ENCODE measurements at places on chromosomes 2 and 18.
A peak's percentile ranks its signal among the peaks of the same experiment; 100 is the strongest.

- DNase-seq: no peak
Measured at GRCh38 chr2:189492451-189492850, 51.2 kb downstream of the WDR75 start.

DNA sequence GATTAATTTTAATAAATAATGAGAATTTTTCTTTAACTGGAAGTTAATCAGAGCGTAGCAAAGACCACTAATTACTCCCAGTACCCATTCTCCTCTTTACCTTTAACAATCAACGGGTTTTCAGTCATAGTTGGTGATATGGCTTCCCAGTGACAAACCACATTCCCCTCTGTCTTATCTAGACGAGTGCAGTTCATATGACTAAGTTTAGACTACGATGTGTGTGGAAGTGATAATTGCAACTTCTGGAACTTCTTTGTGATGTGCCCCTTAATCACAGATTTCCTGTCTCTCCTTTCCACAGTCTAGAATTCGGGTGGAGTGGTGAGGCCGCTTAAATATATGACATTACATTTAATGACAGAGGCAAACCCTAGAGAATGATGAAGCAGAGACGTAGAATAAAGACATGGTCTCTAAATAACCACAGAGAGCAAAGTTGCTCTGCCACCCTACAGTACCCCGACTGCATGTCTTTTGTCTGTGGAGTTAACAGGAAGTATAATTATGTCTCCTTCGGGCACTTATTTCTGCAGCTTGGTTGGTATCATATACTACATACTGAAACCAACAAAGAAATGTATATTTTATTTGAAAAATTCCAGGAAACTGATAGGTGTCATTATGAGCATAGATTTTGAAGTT lies 693.3 kb upstream of the CDH7 start:
- no peak for DNase-seq

GRCh38 chr2:129396980-129397599 lies 582.4 kb upstream of the RAB6C start:
- DNase-seq: no peak

GRCh38 chr18:55251254-55251971 lies 292.2 kb upstream of the CCDC68 start:
- peak; percentile 29 for DNase-seq

DNA sequence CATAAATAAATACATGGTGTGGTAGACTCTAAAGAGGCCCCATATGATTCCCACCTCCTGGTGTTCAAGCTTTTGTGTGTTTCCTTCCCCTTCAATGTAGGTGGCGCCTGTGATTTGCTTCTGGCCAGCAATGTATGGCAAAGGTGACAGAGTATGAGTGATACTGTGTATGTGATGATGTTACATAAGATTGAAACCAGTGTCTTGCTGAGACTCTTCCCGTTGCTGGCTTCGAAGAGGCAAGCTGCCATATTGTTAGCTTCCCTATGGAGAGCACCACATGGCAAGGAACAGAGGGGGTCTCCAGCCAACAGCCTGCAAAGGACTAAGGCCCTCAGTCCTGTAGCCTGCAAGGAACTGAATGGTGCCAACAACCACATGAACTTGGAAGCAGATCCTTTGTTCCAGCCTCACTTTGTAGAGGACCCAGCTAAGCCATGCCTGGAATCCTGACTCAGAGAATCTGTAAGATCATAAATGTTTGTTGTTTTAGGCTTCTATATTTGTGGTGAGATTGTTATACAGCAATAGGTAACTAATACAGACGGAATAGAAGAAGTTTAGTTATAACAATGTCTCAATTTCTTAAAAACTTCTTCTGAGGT lies 1.7 kb upstream of the SMAD4 start:
- DNase-seq: peak; percentile 26

DNA sequence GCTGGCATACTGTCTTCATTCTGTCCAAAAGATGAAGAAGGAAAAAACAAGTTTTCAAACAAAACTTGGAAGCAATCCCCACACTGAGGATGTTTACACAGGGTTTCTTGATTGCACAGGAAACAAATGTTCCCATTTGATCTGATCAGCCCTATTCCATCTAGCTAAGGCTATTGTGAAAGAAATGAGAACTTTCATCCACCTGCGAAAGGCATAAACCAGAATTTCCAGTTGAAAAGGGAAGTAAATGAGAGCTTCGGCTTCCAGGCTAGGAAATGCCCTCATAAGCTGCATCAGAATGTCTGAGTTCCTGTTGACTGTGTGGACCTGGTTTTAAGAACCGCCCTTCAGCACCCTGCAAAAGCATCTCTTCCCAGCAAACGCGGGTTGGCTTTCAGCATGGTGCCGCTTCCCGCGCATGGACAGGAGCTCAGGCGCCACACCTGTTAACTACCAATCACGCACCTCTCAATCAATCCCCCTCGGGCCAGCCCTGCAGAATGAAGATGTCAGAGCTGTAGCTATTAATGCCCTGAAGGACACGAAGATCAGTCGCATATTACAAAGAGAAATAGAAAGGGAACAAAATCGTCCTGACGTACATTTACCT lies 850.4 kb downstream of the GALR1 start:
- no peak for DNase-seq

- DNase-seq: peak; percentile 26
Measured at GRCh38 chr18:67216846-67217245, 299.7 kb downstream of the DSEL start.

DNA sequence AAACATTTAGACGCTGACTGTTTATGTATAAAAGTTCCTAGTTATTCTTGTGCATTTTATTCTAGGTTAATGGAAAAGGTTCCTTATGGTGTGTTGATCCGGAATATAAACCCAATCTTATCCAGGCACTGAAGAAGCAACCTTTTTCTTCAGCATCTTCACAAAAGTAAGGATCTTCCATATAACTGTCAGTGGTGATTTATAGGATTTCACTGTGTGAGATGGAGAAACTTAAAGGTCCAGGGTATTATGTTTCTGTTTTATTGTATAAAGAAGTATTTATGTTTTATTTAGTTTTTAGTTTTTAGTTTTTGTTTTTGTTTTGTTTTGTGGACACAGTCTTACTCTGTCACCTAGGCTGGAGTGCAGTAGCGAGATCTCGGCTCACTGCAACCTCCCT lies 171.0 kb upstream of the STON1 start:
- DNase-seq: no peak

- no peak for DNase-seq
Measured at GRCh38 chr18:3782901-3783300, 332.9 kb downstream of the TGIF1 start.

DNA sequence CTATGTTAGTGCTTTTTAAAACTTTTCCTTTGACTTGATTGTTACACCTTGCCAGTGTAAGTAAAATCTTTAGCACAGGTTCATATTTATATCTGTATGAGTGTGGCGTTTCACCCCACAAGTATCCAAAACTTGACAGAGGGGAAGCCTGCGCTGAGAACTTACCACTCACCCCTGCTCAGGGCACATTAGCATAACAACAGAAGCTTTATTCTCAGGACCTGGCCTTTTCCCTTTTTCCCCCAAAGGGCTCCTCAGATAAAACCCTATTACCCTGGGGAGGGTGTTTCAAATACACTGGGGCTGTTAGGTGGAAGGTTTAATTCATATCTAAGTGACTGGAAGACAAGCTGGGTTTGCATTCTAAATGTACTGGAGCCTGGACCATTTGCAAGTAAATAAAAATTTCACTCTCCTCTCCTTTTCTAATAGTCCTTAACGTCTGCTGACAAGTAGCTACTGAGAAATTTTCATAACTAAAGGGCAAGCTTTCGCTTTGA lies 276.6 kb downstream of the RNF152 start:
- no peak for DNase-seq

GRCh38 chr2:73175663-73176204 lies 26.6 kb upstream of the NOTO start:
- peak; percentile 13 for DNase-seq

GRCh38 chr2:237449193-237449881 lies 35.4 kb upstream of the COL6A3 start:
- peak; percentile 80 for DNase-seq

DNA sequence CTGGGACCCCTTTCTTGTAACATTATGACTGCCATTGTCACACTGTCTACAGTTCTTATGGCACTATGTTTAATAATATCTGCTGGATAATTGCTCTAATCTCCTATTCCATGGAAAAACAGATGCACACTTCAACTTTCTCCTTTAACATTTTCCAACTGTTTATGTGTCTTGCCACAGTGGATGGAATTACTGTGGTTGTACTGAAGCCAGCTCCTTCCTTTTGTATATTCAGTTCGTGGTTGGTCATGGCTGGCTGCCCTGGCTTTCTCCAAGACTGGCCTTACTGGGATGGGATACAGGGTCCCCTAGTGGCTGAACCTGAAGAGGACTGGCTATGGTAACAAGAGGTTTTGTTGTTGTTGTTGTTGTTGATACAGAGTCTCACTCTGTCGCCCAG lies 113.9 kb downstream of the SS18 start:
- DNase-seq: peak; percentile 65

DNA sequence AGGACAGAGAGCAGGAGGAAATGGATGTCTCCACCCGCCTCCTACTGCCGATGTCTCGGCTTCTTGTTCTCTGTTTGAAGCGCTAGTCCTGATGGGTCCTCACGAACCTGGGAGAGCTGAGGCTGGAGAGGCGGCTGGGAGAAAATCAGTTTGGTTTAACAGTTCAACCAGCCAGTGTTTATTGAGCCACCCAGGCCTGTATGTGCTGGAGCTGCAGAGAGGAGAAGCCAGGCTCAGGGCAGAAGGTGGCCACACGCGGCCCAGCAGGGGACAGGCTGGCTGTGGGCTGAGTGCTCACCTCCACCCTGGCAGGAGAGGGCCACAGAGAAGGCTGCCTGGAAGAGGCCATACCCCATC lies 202.1 kb downstream of the CYP26B1 start:
- DNase-seq: no peak

All from fibroblast of gingiva (primary cell).